ENCODE measurements at places on chromosomes 13 and 19.
A peak's percentile ranks its signal among the peaks of the same experiment; 100 is the strongest.

- DNase-seq: no peak
Measured at GRCh38 chr13:43567608-43568007, 219.2 kb downstream of the ENOX1 start.

DNA sequence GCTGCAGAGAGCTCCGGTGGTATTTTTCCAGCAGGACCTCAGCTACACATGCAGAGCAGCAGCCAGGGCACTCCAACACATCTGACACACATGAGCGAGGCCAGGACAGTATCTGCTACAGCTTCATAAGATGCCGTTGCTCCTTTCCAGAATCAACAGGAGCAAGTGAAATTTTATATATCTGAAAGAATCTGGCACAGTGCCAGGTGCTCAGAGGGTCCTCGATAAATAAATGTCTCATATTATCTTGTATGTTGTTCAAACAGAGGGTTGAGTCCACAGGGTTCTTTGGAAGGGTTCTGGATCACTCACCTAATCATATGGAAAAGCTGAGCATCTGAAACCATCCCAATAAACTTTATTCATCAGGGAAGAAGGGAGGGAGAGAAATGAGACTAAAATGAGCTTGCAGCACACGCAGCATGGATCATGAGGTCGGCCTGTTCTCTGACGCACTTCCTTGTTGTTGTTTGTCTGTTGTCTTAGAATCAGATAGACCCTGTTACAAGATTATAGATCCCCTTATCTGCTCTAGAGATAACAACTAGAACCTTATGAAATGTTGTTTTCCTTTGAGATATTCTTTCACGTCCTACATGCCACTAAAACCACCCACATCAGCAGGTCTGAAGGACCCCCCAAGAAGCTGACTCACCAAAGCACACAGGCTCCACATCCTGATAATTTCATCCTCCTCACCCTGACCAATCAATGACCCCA is 3.2 kb upstream of the METTL21C start:
- no peak for DNase-seq

DNA sequence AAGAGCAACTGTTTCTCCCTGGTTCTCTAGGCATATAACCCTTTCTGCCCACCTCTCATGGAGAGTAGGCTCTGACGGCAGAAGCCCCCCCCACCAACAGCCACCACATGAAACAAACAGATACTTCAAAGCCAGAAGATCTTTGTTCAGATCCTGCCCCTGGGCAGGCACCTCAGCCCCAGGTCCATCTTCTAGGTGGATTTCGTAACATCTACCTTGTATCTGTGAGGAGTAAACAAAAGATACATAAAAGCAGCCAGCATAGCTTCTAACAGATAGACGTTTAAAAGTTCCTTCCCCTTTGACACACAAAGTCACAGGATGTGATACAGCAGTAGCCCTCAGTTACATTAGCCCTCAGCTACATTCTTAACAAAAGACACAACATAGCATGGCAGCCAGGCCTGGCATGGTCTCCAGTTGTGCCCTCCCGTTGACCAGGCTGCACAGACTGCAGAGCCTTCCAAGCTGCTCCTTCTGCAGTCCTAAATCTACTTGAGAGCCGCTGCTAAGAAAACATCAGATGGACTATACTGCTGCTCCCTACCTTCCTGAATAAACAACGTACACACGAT is 35.4 kb downstream of the BRD4 start:
- DNase-seq: no peak

- peak; percentile 88 for DNase-seq
Measured at GRCh38 chr19:54606891-54607784, 13.7 kb downstream of the LILRA1 start.

DNA sequence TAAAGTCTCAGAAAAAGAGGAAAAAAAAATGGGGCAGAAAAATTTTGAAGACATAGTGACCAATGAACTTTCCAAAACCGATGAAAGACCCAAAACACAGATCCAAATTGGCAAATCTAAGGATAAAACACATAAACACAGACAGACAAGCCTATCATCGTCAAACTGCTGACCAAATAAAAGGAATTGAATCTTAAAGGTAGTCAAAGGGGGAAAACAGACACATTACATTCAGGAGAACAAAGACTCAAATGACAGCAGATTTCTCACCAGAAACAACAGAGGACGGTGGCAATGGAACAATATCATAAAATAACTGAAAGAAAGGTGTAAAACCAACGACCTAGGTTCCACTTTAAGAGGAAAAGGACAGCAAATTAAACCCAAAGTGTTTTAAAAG is 10.2 kb downstream of the RBM26 start:
- no peak for DNase-seq

- DNase-seq: no peak
Measured at GRCh38 chr19:54429176-54429495, 13.9 kb downstream of the TTYH1 start.

- no peak for DNase-seq
Measured at GRCh38 chr19:29259153-29259552, 46.2 kb upstream of the UQCRFS1 start.

DNA sequence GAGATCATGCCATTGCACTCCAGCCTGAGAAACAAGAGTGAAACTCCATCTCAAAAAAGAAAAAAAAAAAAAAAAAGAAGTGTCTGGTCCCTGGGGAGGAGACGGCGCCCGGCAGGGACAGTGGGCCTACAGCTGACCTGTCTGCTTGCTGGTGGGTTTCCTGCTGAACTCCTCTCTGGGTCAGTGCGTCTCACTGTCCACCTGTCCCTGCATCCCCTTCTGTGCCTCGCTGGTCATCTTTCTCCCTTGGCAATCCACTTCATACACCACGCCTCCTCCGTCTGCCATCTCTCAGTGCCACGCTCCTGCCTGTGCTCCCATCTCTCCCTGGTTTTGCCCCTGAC is 63.4 kb downstream of the ACSBG2 start:
- no peak for DNase-seq

DNA sequence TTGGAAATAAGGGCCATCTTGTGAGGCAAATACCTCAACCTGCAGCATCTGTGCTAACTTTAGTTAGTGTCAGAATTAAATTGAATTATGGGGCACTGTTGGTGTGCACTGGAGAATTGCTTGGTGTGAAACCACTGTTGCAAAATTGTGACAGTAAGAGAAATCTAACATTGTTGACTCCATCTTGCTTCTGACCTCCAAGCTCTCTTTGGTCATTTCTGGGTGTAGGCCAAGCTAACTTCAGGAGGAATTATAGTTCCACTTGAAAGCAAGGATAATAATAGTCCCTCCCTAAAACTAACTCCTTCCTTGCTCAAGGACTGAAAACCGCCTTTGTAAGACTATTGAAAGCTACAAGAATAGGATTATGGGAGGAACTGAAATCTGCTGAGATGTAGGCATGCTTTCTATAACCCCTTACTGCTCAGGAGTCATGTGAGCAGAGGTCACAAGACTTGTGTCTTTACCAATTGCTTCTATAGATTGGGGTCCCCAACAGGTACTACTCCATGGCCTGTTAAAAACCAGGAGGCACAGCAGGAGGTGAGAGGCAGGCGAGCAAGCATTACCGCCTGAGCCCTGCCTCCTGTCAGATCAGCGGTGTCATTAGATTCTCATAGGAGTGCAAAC is 24.9 kb upstream of the GAS6 start:
- DNase-seq: no peak

DNA sequence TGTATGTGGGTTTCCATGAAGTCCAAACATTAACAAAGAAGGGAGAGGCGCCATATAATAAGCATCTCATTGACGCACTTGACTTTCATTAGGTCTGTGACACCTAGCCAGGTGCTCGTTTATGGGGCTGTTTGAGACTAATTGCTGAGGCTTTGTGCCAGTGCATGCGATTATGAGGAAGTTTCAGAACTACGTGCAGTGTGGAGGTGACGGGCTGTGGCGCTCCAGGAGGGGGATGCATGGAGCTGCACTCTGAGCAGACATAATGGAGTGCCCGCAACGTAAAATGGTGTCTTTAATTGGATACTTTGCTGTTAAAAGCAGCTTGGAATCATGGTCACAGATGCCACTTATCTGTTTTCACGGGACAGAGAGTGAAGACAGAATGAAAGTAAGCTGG is 223.2 kb downstream of the FGF9 start:
- DNase-seq: no peak

- no peak for DNase-seq
Measured at GRCh38 chr13:33183431-33184111, 102.0 kb downstream of the STARD13 start.

GRCh38 chr19:9818175-9818733 is 625 bp downstream of the FBXL12 start:
- no peak for DNase-seq

- peak; percentile 81 for DNase-seq
Measured at GRCh38 chr13:111370570-111371535, 50.4 kb downstream of the TEX29 start.

GRCh38 chr13:98401934-98402333 is 175.0 kb downstream of the STK24 start:
- no peak for DNase-seq

DNA sequence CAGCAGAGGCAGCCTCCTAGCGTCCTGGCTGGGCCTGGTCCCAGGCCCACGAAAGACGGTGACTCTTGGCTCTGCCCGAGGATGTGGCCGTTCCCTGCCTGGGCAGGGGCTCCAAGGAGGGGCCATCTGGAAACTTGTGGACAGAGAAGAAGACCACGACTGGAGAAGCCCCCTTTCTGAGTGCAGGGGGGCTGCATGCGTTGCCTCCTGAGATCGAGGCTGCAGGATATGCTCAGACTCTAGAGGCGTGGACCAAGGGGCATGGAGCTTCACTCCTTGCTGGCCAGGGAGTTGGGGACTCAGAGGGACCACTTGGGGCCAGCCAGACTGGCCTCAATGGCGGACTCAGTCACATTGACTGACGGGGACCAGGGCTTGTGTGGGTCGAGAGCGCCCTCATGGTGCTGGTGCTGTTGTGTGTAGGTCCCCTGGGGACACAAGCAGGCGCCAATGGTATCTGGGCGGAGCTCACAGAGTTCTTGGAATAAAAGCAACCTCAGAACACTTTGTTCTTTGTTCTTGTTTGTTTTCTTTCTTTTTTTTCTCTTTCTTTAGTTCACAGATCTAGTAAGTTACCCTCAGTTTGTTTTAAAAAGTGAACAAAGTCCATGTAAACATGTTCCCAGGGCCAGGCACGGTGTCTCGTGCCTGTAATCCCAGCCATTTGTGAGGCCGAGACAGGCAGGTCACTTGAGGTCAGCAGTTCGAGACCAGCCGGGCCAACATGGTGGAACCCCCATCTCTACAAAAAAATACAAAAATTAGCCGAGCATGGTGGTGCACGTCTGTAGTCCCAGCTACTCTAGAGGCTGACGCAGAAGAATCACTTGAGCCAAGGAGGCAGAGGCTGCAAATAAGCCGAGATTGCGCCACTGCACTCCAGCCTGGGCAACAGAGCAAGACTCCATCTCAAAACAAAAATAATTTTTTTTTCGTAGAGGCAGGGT is 10.2 kb downstream of the ANGPTL4 start:
- DNase-seq: no peak

GRCh38 chr13:71864094-71864985 is 2.7 kb downstream of the DACH1 start:
- no peak for DNase-seq

- DNase-seq: no peak
Measured at GRCh38 chr13:98328511-98328910, 151.4 kb upstream of the RNF113B start.

DNA sequence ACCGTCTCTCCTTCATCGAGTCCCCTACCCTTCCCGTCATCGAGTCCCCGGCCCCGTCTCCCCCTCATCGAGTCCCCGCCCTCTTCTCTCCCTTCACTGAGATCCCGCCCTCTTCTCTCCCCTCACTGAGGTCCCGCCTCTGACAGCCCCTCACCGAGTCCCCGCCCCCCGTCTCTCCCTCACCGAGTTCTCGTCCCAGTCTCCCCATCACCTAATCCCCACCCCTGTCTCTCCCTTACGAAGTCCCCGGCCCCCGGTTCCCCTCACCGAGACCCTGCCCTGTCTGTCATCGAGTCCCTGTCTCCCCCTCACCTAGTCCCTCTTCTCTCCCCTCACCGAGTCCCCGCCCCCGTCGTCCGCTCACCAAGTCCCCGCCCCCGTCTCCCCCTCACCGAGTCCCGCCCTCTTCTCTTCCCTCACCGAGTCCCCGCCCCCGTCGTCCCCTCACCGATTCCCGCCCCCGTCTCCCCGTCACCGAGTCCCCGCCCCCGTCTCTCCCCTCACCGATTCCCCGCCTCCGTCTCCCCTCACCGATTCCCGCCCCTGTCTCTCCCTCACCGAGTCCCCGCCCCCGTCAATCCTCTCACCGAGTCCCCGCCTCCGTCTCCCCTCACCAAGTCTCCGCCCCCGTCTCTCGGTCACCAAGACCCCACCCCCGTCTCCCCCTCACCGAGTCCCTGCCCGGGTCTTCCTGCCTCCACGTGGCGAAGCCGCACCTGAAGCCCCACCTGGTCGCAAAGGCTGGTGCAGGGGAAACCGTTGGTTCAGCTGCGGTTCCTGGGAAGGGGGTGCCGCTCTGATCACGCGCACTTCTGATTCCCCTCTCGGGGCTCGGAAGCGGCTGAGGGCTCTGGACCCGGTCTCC is 23.9 kb upstream of the ZNF846 start:
- peak; percentile 100 for DNase-seq

DNA sequence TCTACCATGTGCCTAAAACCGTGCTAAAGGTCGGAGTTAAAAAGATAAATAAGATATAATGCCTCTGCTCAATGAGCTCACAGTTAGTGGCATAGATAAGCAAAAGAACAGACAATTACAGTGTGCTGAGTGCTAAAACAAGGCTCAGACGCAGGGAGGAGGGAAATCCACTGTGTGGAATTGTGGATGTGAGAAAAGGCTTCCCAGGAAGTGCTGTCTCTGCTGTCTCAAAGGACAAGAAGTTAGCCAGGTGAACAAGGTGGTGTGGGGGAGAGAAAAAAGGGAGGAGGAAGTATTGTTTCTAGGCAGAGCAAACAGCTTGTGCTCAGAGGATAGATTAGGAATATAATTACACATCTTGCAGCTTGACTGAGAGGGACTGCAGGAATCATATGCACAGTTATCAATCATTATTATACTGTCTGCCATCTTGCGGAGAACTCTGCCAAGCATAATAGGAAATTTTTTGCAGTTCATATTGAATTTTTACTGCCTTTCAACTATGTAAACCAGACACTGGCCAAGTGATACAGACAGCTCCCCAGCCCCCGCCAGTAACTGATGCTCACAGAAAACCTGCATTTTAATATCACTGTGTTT is 9.3 kb downstream of the C13orf42 start:
- DNase-seq: no peak

DNA sequence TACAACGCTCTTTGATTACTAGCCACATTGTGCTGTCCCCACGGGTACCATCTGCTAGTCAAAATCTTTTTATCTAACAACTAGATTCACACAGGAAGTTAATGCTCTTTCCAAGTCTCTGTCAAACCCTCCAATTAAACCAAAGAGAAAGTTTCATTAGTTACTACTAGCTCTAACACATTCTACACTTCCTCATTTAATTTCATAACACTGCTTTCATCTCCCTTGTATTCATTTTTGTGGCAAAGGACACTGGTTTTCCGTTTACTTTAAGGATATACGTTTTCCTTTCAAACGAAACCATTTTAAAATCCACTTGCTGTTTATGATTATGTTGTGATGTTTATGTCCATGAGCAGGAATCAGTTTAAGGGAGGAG is 5.3 kb downstream of the DYRK1B start:
- no peak for DNase-seq

GRCh38 chr13:106110241-106110855 is 425.1 kb downstream of the EFNB2 start:
- no peak for DNase-seq

GRCh38 chr13:102147353-102147752 is 254.5 kb downstream of the FGF14 start:
- no peak for DNase-seq
